Large intestine (tissue), 12 donors: ENCODE measurements at places on chromosomes 2 and 18. TPM values are rescaled to one million over a fixed set of nuclear protein-coding genes. Genes with fewer than 3 reads are reported as not detected.

- H3K27me3 ChIP-seq, result no peaks in the 10 kb centered on the region
- peak overlapping the region; percentile 60 for H3K27ac ChIP-seq
- H3K36me3 ChIP-seq, result no peaks in the 10 kb centered on the region
- H3K4me3 ChIP-seq, result no peak overlapping the region
Measured at GRCh38 chr2:177398290-177398683, 5.7 kb downstream of the AGPS start.

DNA sequence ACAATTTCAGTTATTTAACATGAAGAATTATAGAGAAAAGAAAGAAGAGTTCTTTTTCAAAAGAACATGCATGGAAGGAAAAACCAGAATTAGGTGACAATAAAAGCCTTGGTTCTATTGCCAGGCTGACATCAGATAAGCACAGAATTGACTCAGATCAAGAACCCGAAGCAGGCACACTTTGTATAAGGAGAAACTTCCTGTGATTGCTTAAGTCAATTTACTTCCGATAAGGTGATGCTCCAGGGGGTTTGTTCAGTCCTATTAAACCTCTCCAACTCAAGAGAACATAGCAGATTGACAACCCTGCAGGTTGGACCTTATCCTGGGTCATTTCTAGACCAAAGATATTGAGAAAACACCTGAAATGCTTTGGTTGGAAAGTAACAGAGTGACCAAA lies 31.4 kb downstream of the GAREM1 start:
- DNase-seq, result no peak
- H3K36me3 ChIP-seq, result no peaks in the 10 kb centered on the region
- H3K27ac ChIP-seq, result no peak overlapping the region
- H3K4me3 ChIP-seq, result no peak overlapping the region
- no peaks in the 10 kb centered on the region for H3K27me3 ChIP-seq

The PLCL1 gene
- 3.3 TPM for polyA plus RNA-seq

DNA sequence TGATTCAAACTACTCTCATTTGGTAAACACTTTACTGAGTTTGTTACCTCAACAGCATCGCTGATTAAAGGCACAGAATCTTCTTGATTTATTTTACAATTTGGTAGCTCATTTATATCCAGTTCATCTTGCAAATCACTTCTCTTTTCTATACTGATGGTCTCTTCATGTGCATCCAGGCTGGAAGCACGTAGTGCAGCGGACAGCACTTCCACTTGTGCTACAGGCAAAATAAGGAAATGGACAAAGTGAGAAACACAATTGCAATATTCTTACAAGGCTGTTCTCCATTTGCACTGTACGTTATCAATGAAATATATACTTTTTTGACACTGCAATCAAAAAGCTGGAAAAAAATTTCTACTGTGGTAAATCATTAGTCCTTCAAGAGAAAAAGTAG lies 51.0 kb downstream of the PPP4R1 start:
- no peak overlapping the region for H3K27ac ChIP-seq
- H3K4me1 ChIP-seq, result no peaks in the 10 kb centered on the region
- no peak overlapping the region for H3K4me3 ChIP-seq

The ABCG8 gene
- polyA plus RNA-seq, result 24.3 TPM

- no peak overlapping the region for H3K4me3 ChIP-seq
- no peak overlapping the region for H3K27ac ChIP-seq
- H3K27me3 ChIP-seq, result no peaks in the 10 kb centered on the region
- no peaks in the 10 kb centered on the region for H3K36me3 ChIP-seq
- no peak for DNase-seq
Measured at GRCh38 chr2:144261336-144261735, 258.6 kb downstream of the ZEB2 start.

DNA sequence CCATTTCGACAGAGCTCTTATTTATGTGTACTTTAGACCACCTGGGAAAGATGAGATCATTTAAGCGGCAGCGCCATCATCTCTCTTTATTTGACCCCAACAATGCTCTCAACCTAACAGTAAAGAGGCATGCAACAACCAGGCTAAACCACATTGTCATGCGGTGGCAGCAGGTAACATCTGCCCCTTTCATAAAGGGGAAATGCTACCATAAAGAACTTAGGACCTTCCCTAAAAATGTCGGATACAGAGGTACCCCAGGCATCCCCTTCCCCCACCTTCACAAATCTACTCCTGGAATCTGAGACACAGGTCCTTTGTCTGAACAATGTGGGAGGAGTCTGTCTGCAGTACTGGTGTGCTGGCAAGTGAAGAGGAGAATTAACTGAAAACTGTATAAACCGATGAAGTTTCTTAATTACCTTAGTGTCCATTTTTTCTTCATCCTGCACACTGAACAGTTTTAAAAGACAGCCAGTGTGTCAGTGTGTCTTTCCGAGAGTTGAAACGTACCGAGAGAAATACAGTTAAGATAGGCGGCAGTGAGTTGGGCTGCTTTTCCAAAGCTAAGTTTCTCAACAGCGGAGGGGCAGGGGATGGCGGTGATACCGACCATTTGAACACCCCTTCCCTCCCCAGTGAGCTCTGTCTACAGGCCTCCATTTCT lies 1.9 kb downstream of the MEX3C start:
- H3K36me3 ChIP-seq, result no peaks in the 10 kb centered on the region
- peak overlapping the region; percentile 87 for H3K27ac ChIP-seq
- peak; percentile 68 for DNase-seq
- H3K4me3 ChIP-seq, result peak overlapping the region; percentile 75
- peaks cover 12% of the 10 kb centered on the region for H3K4me1 ChIP-seq
- H3K27me3 ChIP-seq, result no peaks in the 10 kb centered on the region

DNA sequence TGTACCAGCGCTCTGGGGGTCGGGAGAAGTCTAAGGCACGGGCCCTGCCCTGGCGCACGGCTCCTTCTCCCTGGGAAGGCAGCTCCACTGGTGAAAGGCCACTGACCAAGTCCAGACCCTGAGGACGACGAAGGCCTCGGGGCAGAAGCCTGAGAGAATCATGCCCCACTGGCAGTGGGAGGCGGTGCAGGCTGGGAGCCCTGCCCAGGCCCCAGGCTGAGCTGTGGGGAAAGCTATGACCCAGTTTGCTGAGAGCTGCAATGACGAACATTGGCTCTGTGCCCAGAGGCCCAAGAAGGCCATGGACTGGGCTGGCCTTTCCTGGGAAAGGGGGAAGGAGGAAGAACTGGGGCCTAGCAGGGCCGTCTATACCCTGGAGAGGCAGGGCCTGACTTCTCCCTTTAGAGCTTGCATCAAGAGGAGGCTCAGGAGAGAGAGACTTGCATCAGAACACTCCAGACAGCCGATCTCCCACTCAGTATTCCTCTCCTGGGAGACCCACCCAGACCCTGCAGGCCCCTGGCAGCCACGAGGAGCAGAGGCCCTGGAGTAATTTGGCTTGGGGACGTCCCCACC lies 32.9 kb downstream of the HS1BP3 start:
- peaks cover 62% of the 10 kb centered on the region for H3K4me1 ChIP-seq
- H3K27me3 ChIP-seq, result no peaks in the 10 kb centered on the region
- peak; percentile 98 for DNase-seq
- peak overlapping the region; percentile 88 for H3K27ac ChIP-seq

The C2orf42 gene
- polyA plus RNA-seq, result 11.3 TPM
